GM23248 (cell line): ENCODE measurements at places on chromosomes 2 and 18.
A peak's percentile ranks its signal among the peaks of the same experiment; 100 is the strongest.

DNA sequence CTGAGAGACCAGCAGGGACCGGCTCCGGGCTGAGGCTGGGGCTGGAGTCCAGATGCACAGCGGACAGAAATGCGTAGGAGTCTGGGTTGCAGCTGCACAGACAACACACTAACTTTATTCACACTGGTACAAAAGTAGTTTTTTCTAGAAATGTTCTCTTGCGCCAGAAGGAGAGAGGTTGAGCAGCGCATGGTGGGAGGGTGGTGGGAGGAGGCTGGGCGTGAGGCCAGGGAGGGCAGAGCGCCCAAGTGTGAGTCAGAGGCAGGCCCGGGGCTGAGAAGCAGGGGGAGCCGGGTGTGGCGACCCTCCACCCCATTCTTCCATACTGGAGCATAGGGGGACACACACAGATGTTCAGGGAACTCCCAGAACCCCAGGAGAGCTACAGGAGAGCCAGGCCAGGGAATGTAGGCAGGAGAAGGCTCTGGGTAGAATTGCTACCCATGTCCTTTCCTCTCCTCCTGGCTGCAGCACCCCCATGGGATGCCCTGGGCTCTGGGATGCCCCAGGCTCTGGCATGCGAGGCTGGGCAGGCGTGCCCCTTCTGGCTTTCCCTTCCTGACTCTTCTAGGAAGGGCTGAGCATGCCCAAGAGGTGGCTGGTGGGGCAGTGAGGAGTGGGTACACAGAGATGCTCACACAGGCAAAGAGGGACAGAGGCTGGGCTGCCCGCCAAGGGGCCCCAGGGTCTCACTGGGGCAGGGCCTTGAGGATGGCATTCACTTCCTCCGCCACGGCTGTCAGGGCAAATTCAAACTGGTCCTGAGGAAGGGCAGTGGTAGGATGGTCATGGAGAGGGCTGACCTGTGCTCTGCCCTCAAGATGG, 10.6 kb downstream of the DNAJB2 start:
- peak; percentile 91 for DNase-seq

DNA sequence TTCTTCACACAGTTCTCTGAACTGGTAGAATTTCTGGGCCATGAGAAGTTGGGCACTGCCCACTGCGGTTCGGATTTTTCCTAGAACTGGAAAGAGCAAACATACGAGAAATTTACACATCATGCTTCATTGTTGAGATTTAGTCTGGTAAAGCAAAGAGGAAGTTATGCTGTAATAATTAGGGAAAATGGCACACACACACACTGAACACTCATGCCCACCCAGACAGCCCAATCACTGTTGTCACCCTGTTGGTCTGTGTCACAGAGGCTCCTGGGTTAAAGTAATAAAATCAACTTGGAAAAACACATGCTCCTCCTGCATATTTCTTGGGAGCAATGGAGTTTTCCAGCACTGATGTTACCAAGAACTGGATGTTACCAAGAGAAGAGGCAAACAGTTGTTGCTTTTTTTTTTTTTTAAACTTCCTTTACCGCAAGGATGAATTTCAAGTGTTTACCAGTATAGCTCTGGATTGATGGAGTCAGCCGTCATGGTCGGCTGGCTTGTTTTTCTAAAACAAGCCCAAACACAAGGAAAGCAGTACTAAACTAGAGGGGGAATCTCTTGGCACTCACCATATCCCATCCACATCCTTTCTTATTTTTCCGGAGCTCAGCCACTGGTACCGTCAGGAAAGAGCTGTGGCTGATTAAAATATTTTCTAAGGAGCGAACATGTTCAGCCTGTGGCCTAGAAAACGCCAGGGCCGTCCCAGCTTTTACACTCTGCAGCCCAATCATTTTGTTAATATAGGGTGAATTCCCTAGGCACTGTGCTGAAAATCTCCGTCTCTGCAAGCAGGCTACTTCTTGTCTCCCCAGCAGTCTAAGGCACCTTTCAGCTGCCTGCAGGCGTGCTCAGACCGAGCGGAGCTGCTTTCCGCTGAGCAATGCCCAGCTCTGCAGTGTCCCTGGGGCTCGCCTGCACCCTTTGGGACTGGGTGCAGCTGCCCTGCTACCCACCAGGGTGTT, 58.9 kb downstream of the TGIF1 start:
- no peak for DNase-seq

DNA sequence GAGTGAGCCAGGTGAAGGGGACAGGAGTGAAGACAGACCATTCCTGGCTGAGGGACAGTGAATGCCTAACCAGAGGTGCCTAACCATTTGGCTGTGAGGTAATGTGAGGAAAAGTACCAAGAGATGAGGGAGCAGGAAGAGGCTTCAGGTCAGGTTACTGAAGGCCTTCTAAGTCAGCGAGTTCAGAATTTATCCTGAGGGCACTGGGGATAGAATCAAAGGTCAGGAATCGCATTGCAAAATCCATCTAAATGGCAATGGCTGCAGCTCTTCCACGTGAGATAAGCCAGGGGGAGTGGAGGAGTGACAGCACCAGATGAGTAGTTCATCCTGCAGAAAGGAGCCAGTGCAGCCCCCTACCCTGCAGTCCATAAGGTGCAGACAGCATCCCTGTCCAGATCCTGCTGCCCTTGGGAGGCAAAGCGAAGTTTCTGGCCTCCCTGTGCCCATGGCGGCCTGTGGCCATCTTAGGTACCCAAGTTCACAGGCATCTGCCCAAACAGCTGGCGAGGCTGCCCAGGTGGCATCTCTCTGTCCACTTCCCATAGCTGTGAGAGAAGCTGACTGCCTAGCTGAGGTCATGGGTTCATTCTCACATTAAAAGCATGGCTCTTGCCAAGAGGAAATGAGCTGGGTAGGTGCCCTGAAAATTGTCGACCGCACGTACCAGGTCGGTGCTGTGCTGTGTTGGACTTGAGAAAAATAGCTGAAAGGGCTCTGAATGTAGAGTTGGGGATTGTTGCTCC, 49.5 kb downstream of the CYP27C1 start:
- no peak for DNase-seq

DNA sequence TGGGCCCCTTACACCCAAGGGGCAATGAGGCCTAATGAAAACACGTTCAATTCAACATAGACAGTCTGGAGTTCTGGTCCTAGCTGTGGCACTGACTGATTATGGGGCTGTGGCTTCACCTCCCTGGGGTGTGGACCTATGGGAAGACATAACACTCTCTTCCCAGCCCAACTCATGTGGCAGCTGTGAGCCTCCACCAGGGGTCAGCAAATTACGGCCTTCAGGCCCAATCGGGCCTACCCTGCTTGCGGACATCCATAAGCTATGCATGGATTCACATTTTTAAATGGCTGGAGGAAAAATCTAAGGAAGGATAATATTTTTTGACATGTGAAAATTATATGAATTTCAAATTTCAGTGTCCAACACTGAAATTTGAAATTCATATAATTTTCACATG, 101.3 kb downstream of the LOXHD1 start:
- peak; percentile 39 for DNase-seq

- peak; percentile 11 for DNase-seq
These were observed 38.2 kb downstream of the CERS6 start for GRCh38 chr2:168494190-168494711.

GRCh38 chr18:46341986-46342525, 237.9 kb downstream of the HAUS1 start:
- no peak for DNase-seq

DNA sequence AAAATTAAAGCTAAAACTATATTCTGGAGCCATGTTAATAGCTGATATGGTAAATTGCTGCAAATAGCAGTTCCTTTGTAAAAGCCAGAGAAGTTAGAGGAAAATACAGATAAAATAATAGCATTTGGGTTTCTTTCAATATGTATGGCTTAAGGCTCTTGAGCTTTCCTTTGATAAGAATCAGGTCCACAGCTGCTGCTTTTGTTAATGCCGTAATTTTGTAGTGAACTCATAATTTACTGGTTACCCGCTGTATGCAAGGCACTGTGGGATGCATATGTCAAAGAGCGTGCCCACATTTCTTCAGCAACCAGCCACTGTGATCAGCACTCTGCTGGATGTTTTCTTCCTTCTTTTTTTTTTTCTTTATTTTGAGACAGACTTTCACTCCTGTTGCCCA, 79.1 kb downstream of the MOGAT1 start:
- DNase-seq = no peak

DNA sequence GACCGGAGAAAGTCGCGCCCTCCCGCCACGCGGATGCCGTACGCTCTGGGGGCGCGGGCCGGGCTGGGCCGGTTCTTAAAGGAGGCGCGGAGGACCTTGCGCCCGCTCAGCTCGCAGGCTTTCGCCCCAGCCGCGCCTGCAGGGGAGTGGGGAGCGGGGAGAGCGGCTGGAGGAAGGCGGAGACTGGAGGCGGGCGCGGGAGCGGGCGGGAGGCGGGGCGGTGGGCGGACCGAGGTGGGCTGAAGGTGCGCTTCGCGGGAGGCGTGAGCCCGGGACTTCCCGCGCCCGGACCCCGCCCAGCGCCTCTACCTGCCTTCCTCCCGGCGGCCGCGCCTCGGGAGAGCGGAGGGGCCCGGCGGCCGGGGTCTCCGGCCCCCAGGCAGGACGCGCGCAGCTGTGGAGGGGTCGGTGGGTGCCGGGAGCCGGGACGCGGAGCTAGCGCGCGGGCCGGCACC, at the start of gene ADRA2B:
ADRA2B (minus strand) TSS at position 148 of the 455 bp plus-strand sequence. CDS start 422 bp downstream, outside the sequence.
- DNase-seq = peak; percentile 45

DNA sequence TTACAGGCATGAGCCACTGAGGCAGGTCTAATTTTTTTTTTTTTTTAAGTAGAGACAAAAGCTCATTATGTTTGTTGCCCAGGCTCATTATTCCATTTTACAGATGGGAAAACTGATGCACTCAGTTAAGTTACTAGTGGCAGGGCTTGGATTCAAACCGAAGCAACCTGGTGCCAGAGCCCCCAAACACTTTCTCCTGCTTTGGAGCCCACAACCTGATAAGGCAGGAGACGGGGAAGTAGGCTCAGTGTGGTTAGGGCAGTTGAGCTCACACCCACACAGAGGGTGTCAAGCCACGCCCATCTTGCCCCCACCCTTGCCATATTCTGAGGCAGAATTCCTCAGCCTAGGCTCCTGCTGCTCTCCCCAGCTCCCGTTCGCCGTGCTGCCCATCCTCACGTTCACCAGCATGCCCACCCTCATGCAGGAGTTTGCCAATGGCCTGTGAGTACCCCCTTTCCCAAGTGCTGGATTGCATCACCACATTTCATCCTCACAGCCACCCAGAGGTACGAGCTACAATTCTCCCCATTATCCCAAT, 5.8 kb upstream of the CTDSP1 start:
- no peak for DNase-seq

DNA sequence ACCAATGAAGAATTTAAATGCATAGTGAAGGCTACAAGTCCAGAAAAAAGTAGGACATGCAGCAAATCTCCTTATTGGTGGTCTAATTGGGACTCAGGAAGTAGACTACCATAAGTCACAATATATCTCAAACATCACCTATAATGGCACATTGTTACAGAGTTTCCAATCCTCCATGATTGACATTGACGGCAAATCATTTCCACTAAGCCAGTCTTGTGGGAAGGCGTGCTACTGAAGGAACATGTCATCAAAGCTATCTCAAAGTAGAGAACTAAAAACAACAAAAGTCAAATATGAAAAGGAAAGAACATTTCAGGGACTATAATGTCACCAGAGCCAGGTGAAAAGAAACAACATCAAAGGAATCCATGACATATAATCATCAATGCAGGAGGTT, 166.4 kb upstream of the PID1 start:
- no peak for DNase-seq

- no peak for DNase-seq
These were observed 183.8 kb upstream of the MSH6 start for GRCh38 chr2:47599171-47599570.

DNA sequence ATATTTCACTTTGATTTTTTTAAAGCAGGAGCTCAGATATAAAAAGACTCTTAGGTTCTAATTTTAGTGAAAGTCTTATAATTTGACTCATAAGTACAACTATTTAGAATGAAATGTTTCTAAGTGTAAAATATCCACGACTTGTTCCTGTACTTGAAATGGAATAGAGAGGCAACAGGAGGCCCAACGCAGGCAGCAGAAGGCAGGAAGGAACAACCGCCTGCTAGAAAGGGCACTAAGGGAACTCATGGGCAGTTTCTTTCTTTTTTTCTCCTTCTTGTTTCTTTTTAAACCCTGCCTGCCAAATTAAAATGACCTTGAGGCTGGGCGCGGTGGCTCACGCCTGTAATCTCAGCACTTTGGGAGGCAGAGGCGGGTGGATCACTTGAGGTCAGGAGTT, 51.0 kb downstream of the RBMS1 start:
- DNase-seq = no peak

DNA sequence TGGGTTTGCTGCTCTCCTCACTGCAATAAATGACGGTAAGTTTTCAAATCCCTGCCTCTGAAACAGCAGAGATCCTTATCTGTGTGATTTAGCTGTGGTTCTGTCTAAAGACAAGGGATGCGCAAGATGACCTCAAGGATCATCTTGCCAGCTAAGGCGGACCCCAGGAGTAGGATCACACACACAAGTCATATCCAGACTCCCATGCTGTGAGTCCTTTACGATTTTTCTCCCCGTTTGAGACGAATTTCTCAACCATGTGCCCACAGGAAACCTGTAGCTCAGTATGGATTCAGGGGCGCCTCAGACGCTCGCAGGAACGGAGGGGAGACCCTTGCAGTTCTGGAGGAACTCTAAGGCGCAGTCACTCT, 11.1 kb upstream of the DCTN1 start:
- DNase-seq = peak; percentile 69

DNA sequence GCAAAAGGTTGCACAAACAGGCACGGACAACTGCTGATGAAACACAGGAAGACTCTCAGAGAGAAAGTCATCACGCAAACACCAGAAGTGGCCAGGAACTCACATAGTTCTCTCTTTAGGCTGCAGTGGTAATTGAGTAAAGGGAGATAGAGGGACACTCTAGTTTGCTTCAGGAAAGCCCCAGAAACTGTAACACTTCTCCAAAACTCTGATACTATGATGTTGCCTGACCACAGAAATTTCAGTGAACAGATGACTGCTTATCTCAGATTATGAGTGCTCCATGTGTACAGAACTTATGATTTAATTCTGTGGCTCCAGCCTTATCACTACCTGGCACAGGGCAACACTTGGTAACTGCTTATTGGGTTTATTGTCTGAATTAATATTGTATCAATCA, 311.5 kb upstream of the GYPC start:
- DNase-seq = no peak

GRCh38 chr2:165833156-165833555, 39.1 kb upstream of the GALNT3 start:
- peak; percentile 68 for DNase-seq

- no peak for DNase-seq
These were observed 8.3 kb upstream of the COL6A3 start for GRCh38 chr2:237422309-237422708.

DNA sequence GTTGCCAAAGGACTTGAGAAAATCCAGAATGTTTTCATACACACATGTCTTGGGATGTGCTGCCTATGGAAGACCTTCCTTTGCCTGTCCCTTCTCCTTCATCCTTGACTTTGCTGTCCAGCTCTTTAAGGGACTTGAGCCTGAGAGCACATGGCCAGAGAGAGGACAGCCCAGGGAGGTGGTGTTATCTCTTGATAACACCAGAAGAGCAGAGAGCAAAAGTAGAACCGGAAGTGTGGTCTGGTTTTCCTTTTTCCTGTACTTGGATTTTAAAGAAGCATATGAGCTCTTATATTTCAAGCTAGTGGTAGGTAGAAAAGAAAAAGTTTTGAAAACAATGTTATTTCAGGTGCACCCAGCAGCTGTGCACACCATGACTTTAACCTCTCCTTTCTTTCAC, 94.1 kb upstream of the ZNF532 start:
- DNase-seq = no peak

- no peak for DNase-seq
These were observed 59.0 kb downstream of the SDC1 start for GRCh38 chr2:20165677-20166509.

- DNase-seq = no peak
These were observed 22.4 kb downstream of the ZNF532 start for GRCh38 chr18:58886864-58887612.
